Camera-type eye (tissue), 1 donor: ENCODE measurements at places on chromosomes 5 and 9. TPM values are rescaled to one million over a fixed set of nuclear protein-coding genes. Genes with fewer than 3 reads are reported as not detected.

The PPP3R2 gene
- total RNA-seq: 0.82 TPM

The WDR55 gene
- total RNA-seq: 16.2 TPM

The KIF4B gene
- total RNA-seq: 0.33 TPM

The HRCT1 gene
- total RNA-seq: not detected

The OSMR gene
- 13.9 TPM for total RNA-seq

The FCN1 gene
- 4.9 TPM for total RNA-seq

The PDE6A gene
- total RNA-seq: 0.88 TPM

The HMMR gene
- total RNA-seq: 8.6 TPM

The GHR gene
- 12.9 TPM for total RNA-seq
